ENCODE measurements at places on chromosomes 4 and X.

DNA sequence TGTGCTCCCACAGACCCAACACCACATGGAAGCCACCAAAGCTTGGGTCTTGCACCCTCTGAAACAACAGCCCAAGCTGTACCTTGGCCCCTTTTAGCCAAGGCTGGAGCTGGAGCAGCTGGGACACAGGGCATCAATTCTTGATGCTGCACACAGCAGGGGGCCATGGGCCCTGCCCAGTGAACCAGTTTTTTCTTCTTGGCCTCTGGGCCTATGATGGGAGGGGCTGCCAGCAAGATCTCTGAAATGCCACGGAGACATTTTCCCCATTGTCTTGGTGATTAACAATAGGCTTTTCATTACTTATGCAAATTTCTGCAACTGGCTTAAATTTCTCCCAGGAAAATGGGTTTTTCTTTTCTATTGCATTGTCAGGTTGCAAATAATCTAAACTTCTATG is 49.0 kb downstream of the SPANXA2 start:
- DNase-seq, result no peak

- DNase-seq, result peak; percentile 24
Measured at GRCh38 chrX:107673933-107674479, 45.7 kb downstream of the PRPS1 start.

- DNase-seq, result no peak
Measured at GRCh38 chrX:122440832-122441231, 743.2 kb upstream of the GRIA3 start.

DNA sequence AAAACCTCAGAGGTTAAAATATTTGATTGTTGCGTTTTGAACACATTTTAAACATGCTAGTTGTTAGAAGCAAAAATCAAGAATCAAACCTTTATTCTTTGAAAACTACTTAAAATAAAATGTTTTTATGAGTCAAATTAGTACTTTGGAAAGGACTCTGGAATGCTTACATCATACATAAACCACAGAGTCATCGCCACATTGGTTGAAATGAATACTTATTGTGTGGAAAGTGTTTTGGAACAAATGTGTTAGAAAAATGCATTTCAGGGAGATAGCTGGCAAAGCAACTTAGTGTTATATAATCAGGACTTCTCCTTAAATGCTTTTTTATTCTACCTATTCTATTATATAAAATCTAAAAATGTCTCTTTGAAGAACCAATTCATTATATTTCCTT is 49.4 kb upstream of the CAMK2D start:
- no peak for DNase-seq

GRCh38 chr4:177265729-177266128 is 43.9 kb upstream of the NEIL3 start:
- no peak for DNase-seq

- DNase-seq, result no peak
Measured at GRCh38 chr4:19386786-19387185, 864.9 kb upstream of the SLIT2 start.

DNA sequence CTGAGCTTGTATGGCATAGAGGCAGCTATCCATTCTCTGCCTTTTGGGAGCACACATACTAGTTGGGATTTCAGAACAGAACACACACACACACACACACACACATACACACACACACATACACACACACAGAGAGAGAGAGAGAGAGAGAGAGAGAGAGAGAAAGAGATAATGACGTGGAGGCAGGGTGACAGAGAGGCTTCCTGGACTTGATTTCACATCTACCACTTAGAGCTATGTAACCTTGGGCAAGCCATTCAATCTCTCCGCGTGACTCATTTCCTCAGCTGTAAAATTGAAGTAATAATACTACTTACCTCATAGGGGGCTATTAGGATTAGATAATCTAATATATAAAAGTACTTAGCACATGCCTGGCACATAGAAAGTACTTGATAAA is 12.3 kb upstream of the GRIA3 start:
- no peak for DNase-seq

DNA sequence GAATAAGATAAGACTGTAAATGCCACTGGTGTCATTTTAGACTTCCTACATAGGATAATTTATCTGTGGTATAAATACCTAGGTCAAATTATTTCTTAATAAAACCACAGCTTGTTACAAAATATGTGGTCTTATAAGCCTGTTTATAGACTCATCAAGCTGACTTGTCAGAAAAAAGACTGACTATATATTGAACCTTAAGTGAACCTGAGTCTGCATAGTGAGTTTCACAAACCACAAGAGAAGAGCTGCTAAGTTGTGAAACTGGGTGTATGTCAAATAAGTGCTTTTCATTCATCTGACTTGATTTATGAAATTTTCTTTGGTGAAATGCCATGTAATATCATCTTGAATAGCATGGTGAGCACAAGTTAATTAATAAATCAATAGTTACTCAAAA is 48.4 kb upstream of the TMPRSS11A start:
- no peak for DNase-seq

- no peak for DNase-seq
Measured at GRCh38 chrX:63402106-63402505, 51.0 kb upstream of the SPIN4 start.

DNA sequence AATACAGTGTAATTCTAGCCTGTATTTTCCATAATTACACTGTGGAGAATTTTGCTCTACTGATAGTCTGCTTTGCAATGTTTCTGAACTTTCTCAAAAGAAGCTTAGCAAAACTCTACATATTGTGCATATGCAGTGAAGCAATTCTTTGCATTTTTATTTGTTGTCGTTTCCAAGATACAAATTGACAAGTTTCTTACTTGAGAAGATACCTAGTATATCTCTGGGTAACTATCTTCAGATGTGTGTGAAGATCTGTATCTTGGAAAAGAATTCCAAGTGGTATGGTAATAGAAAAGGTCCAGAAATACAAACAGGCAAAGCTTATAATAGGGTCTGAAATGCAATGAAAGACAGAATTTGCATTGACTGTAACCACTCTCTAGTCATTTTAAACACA is 1119.8 kb upstream of the INTU start:
- DNase-seq, result no peak

- DNase-seq, result no peak
Measured at GRCh38 chrX:103254171-103254824, 657 bp downstream of the TCEAL8 start.

GRCh38 chrX:41029332-41029731 is 55.9 kb upstream of the USP9X start:
- DNase-seq, result no peak

DNA sequence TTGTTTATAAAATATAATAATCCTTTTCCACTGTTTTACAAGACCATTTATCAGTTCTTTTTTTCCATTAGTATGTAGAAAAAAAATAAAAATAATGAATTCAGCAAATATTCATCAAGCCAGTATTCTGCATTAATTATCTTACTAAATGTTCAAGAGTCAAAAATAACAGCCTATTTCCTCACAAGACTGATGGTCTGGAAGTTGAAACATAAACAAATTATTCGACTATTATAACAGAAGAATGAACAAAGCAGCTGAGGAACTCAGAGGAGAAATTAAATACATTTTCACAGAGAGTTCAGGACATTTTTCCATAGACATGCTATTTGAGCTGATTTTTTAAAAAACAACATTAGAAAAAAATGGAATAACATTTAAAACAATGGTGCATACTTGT is 2594.8 kb downstream of the ARAP2 start:
- DNase-seq, result no peak

DNA sequence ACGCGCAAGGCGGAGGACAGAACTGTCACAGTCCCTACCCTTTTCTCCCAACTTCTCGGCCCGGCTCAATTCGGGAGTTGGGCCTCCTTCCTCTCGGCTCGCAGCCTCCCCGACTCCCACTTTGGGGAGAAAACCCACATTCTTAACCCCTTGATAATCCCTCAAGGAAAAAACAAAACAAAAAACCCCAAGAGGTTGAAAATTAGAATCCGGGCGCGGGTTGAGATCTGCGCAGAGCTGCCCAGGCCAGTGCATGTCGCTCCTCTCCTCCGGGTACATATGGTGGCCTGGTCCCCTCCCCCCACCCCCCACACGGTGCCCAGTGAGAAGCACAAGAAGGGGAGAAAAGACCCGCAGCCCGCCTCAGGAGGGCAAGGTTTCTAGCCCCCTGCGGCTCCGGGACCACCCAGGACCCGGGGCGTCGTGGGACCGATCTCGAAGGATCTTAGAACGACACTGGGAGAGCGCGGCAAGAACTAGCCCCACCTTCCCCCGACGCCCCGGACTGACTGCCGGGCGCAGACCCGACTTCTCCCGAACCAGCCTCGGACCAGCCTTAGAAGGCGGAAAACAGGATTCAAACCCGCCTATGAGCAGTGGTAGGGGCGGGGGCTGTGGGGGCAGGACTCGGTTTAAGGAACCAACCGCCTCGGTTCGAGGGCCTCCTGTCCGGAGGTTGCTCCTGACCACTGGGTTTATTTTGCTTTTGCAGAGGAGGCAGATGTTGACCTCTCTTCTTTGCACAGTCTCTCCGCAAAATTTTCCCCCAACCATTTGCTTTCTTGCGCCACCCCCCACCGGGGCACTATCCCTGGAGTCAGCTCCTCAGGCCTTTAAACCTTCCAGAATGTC is 2.5 kb upstream of the PDGFRA start:
- DNase-seq, result no peak

DNA sequence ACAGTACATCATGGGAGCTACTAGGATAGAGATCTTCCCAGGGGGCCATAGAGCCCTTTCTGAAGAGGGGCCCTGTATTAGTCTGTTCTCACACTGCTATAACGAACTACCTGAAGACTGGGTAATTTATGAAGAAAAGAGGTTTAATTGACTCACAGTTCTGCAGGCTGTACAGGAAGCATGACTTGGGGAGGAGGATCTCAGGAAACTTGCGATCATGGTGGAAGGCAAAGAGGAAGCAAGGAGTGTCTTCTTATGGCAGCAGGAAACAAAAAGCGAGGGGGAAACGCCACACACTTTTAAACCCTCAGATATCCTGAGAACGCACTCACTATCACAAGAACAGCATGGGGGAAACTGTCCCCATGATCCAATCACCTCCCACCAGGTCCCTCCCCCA is 4.2 kb upstream of the SLC9A6 start:
- DNase-seq, result no peak

DNA sequence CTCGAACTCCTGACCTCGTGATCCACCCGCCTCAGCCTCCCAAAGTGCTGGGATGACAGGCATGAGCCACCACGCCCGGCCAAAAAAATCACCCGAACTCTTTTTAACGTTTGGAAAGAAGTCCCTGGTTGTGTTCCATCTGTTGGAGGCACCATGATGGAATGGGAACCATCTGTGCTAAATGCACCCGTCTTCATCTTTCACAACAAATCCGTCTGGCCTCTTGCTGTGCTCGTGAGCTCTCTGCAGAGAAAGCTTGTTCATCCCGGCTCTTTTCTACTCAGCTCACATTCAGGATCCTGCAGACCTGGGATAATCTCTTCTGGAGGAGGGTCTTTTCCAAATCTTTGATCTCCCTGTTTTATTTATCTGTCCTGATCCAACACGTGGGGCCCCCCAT is 188.8 kb downstream of the CRLF2 start:
- no peak for DNase-seq

DNA sequence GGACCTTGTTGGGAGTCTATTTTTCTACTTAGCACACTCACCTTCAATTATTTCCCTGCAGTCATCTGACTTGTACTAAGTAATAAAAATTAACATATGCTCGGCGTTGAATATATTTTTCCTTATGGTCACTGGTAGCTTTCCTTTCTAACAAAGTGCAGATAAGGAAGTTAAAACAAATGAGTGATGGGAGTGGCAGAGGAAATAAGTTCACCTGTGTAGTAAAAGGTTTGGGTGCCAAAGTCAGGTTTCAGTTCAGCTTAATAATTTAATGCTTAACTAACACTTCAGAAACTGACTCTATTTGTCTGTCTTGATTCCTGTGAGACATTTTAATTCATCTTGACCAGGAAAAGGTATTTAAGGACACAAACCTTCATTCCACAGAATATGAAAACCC is 184.4 kb downstream of the PCDH7 start:
- DNase-seq, result no peak

All from hematopoietic multipotent progenitor cell treated with erythropoietin and hydrocortisone succinate and interleukin-3 and kit ligand, for 17 days (in vitro differentiated cells).